ENCODE measurements at places on chromosomes 5 and 9.

- DNase-seq, result no peak
Observed at GRCh38 chr5:109859537-109859936, 169.8 kb downstream of the MAN2A1 start.

DNA sequence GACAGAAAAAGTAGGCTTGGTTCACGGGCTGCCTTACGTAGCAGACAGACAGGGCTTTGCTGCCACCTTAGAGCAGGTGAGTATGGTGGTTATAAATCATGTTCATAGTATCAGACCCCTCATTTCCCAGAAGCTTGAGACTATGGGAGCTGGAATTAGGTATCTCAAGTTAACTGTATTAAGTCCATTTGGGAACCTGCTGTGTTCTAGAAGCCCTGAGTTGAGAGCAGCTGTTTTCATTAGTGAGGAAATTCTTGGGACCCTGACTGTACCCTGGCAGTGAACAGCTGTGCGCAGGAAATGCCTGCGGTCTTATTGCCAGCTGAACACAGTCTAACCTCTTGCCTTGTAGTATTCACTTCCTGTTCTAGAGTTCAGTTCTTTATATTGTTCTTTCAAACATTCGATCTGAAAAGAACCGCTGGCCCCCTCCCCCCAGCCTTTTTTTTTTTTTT is 29.8 kb downstream of the UGCG start:
- peak; percentile 87 for DNase-seq

GRCh38 chr9:106799152-106799551 is 63.8 kb upstream of the ZNF462 start:
- DNase-seq, result no peak

- DNase-seq, result no peak
Observed at GRCh38 chr5:95059636-95060035, 225.3 kb downstream of the MCTP1 start.

- no peak for DNase-seq
Observed at GRCh38 chr5:158273035-158273434, 414.1 kb upstream of the CLINT1 start.

DNA sequence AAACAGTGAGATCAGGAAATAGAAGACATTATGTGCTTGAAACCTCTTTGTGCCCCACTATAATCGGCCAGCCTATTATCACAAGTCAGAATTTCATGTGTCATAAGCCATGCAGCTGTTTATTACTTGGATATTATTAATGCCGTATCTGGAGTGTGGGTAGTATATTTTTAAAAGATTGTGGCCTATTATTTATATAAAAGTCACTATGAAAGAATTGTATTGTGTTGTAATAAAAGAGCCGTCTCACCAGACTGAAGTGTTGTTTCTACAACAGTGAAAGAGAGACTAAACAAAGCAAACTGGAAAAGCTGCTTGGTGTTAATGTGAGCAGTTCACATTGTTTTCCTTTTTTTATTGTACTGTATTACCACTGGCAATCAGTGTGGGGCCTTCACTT is 449.1 kb downstream of the PSAT1 start:
- no peak for DNase-seq

DNA sequence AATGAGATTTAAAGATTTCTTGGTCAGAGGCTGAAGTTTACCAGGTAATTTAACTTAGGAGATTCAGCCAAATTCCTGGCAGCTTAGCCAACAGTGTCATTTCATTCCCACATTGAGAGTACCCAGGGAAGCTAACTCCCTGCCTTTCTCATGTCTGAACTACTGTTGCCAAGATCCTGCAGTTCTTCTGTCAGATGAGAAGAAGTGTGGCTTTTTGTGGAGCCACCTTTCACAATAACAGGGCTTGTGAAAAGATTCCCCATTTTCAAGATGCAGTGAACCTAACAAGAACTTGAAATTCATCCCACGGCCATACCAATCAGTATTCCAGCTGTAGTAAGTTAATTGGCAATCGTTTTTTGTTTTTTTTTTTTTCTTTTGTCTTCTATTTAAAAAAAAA is 176.4 kb downstream of the XRCC4 start:
- no peak for DNase-seq

GRCh38 chr9:14497476-14497875 is 183.5 kb upstream of the NFIB start:
- DNase-seq, result no peak

- DNase-seq, result no peak
Observed at GRCh38 chr5:312845-313244, 8.7 kb upstream of the AHRR start.

DNA sequence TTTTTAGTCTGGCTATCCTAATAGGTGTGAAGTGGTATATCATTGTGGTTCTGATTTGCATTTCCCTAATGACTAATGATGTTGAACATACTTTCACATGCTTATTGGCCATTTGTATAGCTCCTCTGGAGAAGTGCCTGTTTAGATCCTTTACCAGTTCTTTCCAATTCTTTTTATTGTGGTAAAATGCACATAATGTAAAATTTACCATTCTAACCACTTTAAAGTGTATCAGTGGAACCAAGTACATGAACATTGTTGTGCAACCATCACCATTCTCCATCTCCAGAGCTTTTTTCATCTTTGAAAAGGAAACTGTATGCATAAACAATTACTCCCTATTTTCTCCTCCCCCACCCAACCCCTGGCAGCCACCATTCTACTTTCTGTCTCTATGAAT is 95.4 kb downstream of the NRG2 start:
- no peak for DNase-seq

DNA sequence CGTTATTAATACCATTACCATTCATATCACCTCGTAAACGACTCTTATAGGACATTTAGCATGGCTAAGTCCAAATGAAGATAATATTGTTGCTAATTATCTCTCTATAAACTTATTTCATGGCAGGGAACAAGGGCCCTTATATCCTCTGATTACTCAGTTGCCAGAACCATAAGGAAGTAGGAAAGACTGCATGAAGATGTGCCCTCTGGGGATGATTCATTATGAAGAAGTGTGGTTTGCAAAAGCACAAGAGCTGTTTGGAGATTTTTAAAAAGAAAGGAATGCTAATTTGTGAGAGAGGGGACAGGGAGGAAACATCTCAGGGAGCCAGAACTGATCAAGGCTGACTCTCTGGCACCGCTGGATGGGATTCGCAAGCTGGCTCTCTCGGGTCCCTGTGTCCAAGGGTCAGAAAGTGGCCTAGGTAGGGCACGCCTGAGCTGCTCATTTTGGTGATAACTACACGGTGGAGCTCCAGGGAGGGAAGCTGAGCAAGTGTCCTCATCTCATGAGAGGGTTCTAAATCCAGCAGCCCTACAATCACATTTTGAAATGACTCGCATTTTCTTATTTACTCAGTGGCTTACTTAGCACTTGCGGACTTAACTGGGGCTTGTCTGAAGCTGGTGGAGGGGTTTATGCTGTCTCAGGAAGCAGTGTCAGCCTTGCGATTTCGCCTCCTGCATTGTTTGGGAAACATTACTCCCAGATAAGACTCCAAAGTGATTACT is 136.8 kb downstream of the C5orf15 start:
- DNase-seq, result peak; percentile 43

GRCh38 chr9:85900504-85901201 is 40.3 kb upstream of the NAA35 start:
- no peak for DNase-seq

- DNase-seq, result no peak
Observed at GRCh38 chr5:50302815-50303490, 138.1 kb downstream of the EMB start.

DNA sequence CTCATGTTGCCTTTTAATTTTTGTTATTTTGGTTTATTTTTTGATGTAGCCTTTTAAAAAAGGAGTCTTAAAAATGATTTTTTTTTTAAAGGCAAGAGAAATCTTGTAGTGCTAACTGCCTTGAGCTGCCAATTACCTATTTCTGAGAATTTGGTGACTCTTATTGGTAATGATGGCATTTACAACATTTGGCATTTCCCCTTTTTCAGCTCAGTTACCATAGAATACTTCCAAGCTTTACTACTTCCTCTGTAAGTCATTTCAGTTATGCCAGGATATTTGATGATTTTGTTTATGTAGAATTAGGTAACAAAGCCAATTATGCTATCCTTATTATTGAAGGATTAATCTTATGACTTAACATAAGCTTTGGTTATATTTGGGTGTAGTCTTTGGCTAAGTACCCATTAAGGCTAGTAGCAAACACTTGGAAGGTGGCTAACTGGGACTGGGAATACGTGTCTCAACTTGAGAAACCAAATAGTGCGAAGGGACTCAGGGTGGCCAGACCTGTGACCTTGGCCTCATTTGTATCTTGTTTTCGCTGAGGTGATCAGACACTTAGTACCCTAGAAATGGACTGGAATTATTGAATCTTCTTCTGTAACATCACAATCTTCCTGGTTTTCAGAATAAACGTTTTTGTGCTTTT is 27.7 kb downstream of the CDC37L1 start:
- no peak for DNase-seq

DNA sequence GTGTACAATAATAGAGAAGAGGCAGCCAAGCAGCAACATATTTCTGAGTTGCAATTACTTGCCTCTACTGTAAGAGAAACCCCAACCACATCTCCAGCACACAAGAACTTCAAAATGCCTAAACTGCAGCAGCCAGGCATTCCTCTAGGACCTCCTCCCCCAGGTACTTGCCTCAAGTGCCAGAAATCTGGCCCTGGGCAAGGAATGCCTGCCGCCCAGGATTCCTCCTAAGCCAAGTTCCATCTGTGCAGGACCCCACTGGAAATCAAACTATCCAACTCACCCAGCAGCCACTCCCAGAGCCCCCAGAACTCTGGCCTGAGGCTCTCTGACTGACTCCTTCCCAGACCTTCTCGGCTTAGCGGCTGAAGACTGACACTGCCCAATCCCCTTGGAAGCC is 336.8 kb upstream of the RGMB start:
- no peak for DNase-seq

DNA sequence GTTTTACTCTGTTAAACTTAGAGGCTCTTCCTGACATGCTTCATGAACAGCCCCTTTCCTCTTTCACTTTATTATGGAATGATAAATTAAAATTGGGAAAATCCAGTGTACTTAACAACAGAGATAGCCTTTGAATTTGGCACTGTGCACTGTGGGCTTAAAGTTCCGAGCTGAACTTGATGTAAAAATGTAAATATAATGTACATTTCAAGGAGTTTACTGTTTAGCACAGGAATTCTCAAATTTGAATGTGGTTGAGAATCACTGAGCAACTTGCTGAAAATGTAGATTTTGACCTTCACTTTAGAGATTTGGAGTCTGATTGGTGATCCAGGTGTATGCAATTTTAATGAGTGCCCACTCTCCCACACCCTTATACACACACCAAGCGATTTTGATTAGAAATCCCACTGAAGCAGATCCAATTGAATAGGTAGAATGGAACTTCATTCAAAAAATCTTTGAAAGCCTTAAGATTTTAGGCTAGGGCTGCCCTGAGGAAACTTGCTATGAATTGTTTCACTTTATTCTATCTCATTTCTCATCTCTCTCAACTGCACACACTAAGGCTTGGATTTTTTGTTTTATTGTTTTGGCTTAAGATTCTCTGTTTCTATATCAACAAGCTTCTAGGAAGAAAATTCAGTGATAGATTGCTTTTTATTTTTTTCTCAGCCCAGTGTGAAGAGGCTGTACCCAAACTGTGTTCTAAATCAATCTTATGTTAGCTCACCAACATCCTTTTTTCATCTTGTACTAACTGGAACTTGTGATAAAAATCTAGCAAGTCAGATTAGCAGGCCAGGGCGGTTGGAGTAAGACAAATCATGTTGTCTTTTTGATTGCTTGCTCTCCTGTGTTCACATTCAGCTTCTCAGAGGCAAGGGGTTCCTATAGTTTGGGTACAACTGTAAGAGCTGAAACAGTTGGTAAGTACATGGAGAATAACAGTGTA is 22.9 kb downstream of the NUDT12 start:
- DNase-seq, result no peak

DNA sequence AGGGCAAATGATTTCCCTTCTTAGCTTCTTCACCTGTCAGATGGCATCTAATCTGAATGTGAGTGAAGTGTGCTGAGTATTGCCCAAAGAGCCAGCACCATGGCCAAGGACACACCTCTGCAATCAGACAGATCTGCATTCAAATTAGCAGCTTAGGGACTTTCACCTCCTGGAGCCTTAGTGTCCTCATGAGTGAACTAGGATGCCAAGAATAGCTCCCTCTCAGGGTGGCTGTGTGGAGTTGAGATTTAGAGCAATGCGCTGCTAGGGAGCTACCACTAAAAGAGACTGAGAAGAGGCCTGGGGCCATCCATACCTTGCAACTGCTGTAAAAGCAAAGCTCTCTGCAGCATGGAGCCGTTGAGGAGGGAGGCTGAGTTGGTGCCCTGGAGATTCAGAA is 1.4 kb downstream of the CIZ1 start:
- DNase-seq, result no peak

- no peak for DNase-seq
Observed at GRCh38 chr9:94697972-94698581, 28.4 kb upstream of the AOPEP start.

DNA sequence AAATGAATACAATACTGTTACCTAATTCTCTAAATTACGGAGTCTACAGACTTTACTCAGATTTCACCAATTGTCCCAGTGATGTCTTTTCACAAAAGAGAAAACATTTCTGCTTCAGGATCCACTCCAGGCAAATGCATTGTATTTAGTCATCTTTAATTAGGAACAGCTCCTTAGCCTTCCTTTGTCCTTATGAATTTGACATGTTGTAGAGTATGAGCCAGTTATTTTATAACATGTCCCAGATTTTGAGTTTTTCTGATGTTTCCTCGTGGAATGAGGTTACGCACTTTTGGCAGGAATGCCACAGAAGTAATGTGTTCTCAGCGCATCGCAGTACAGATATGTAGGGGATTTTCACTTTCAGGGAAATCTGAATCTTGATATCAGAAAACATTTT is 10.5 kb downstream of the HABP4 start:
- no peak for DNase-seq

DNA sequence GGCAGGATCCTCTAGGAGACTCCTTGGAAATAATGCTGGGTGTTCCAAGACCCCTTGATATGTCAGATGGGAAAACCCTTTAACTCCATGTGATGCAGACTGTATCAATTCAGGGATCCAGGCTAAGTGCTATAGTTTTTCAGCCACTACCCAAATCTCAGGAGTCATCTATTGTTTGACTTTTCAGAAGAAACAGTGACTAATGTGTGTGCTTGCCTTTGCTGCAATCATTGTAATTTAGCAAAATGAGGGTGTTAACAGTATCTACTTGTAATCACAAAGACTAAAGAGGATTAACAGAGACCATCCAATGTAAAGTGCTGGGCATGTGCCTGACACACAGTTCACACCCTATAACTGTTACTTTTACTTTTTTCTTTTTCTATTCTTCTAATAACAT is 309.6 kb upstream of the RFX3 start:
- no peak for DNase-seq

- DNase-seq, result no peak
Observed at GRCh38 chr9:36141288-36141687, 4.8 kb downstream of the GLIPR2 start.

All from Peyer's patch (tissue), 4 donors.